ENCODE measurements at places on chromosomes 4 and X. TPM values are rescaled to one million over a fixed set of nuclear protein-coding genes. Genes with fewer than 3 reads are reported as not detected.
A peak's percentile ranks its signal among the peaks of the same experiment; 100 is the strongest.

GRCh38 chr4:117740736-117741135 is 293.6 kb upstream of the NDST3 start:
- H3K27ac ChIP-seq, result no peak overlapping the region
- DNase-seq, result no peak
- no peaks in the 10 kb centered on the region for H3K27me3 ChIP-seq
- H3K4me1 ChIP-seq, result no peaks in the 10 kb centered on the region
- H3K36me3 ChIP-seq, result no peaks in the 10 kb centered on the region

TMEM31 gene
- total RNA-seq, result not detected

- H3K27ac ChIP-seq, result no peak overlapping the region
- no peaks in the 10 kb centered on the region for H3K4me1 ChIP-seq
- DNase-seq, result no peak
- H3K4me3 ChIP-seq, result no peak overlapping the region
These were observed 34.0 kb upstream of the RNF128 start for GRCh38 chrX:106692425-106693065.

USP17L21 gene
- total RNA-seq, result not detected

TLR3 gene
- 4.4 TPM for total RNA-seq

GRCh38 chrX:18886005-18886343 is 97.9 kb downstream of the PHKA2 start:
- no peaks in the 10 kb centered on the region for H3K36me3 ChIP-seq
- no peak for DNase-seq
- H3K4me3 ChIP-seq, result peak overlapping the region; percentile 52
- H3K27me3 ChIP-seq, result no peaks in the 10 kb centered on the region
- peak overlapping the region; percentile 87 for H3K27ac ChIP-seq
- H3K4me1 ChIP-seq, result peaks cover 24% of the 10 kb centered on the region

RIBC1 gene
- 0.32 TPM for total RNA-seq

GRIA2 gene
- total RNA-seq, result 0.20 TPM

DNA sequence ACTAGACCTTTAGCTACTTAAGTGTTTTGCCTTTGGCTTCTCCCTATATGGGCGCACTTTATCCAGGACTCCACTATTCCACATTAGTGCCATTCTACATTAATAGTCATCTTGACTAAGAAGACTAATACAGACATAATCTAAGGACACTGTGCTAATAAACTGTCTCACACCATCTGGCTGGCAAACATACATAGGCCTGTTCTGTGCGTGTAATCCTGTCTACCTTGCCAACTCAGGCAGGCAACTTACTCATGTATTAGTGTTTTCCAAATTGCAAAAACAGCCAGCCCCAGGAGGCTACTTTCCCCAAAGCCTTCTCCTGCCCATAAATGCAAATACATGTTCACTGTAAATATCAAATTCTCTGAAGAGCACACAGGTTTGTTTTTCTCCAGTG is 587.3 kb downstream of the TMA16 start:
- no peaks in the 10 kb centered on the region for H3K27me3 ChIP-seq
- DNase-seq, result no peak
- no peak overlapping the region for H3K27ac ChIP-seq
- H3K4me3 ChIP-seq, result no peak overlapping the region
- H3K36me3 ChIP-seq, result no peaks in the 10 kb centered on the region
- H3K4me1 ChIP-seq, result no peaks in the 10 kb centered on the region

LRAT gene
- total RNA-seq, result 0.15 TPM

DNA sequence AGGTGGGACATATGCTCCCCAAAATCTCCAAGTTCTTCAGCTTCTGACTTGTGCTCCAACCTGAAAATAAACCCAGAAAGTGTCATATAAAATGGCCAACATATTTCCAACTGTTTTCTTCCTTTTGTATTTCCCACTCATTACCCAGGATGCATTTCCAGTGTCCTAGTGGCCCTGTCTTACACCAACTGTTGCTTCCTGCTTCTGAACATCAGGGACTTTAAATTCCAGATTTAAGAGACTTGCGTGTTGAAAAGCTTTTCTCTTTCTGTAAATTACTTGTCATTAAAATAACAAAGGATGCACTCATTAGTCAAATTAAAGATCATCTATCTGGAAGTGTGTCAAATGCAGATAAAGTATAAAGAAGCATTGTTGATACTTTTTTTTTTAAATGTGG is 19.9 kb downstream of the MID1 start:
- peaks cover 28% of the 10 kb centered on the region for H3K4me1 ChIP-seq
- no peak overlapping the region for H3K27ac ChIP-seq
- H3K4me3 ChIP-seq, result no peak overlapping the region
- H3K27me3 ChIP-seq, result no peaks in the 10 kb centered on the region

GRCh38 chrX:136046295-136047015 is 61.2 kb downstream of the SLC9A6 start:
- no peak overlapping the region for H3K4me3 ChIP-seq
- no peak overlapping the region for H3K27ac ChIP-seq
- no peak for DNase-seq
- H3K36me3 ChIP-seq, result no peaks in the 10 kb centered on the region

GRCh38 chrX:118585296-118585695 is 89.7 kb downstream of the DOCK11 start:
- H3K27me3 ChIP-seq, result no peaks in the 10 kb centered on the region
- H3K4me1 ChIP-seq, result no peaks in the 10 kb centered on the region
- no peak for DNase-seq
- no peak overlapping the region for H3K4me3 ChIP-seq

DNA sequence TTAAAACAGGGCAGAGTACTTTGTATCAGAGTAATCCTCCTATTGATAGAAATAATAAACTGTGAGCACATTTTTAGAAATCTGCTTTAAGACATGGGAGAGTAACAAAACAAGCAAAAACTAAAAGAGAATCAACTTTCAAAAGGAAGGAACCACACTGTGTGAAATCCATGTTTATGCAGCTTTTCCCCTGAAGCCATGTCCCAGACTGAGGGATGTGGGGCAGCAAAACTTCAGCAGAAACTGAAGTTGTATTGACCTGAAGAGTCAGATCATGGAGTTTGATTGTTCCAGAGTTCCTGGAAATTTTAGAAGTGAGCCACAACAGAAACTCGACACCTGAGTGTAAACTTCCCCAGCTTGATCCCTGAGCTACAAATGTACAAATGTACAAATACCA is 53.2 kb downstream of the COMMD8 start:
- H3K4me3 ChIP-seq, result no peak overlapping the region
- H3K27ac ChIP-seq, result no peak overlapping the region
- no peak for DNase-seq
- H3K27me3 ChIP-seq, result no peaks in the 10 kb centered on the region
- no peaks in the 10 kb centered on the region for H3K36me3 ChIP-seq
- no peaks in the 10 kb centered on the region for H3K4me1 ChIP-seq

- DNase-seq, result no peak
- H3K36me3 ChIP-seq, result no peaks in the 10 kb centered on the region
- no peaks in the 10 kb centered on the region for H3K27me3 ChIP-seq
- no peak overlapping the region for H3K4me3 ChIP-seq
These were observed 72.9 kb downstream of the ADAMTS3 start for GRCh38 chr4:72496119-72496518.

- H3K36me3 ChIP-seq, result no peaks in the 10 kb centered on the region
- no peak for DNase-seq
- no peaks in the 10 kb centered on the region for H3K27me3 ChIP-seq
- no peaks in the 10 kb centered on the region for H3K4me1 ChIP-seq
These were observed 331.8 kb downstream of the DKK2 start for GRCh38 chr4:106704253-106704870.

FAM9C gene
- not detected for total RNA-seq

- peak; percentile 73 for DNase-seq
- H3K4me3 ChIP-seq, result no peak overlapping the region
- H3K27ac ChIP-seq, result no peak overlapping the region
- no peaks in the 10 kb centered on the region for H3K36me3 ChIP-seq
- no peaks in the 10 kb centered on the region for H3K4me1 ChIP-seq
- H3K27me3 ChIP-seq, result no peaks in the 10 kb centered on the region
These were observed 77.5 kb downstream of the ELF2 start for GRCh38 chr4:139099366-139099982.

DNA sequence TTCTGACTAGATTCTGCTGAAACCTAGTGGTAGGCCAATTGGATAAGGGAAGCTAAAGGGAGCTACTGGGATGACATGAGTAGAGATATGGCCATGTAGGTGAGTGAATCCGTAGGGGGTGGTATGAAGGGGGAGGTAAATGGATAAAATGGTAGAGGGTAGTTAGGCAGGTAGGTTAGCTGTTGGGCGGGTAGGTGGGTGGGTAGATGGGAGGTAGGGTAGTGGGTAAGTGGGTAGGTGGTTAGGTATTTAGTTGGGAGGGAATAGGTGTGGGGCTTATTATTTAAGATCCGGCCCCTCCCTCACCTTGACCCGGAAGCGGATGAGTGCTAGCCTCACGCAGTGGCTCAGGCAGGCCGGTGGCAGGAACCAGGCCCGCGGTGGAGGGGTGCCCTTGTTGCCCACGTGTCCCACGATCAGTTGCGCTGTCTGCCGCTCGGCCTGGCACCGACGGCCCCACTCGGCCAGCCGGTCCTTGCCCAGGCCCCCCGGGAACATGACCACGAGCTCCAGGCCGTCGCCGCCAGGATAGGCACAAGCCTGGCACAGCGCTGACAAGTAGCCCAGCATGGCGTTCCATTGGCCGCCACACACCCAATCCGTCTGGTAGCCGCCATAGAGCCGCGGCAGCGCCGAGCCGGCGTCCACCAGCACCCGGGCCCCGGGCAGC is 725 bp downstream of the FAM120C start:
- no peaks in the 10 kb centered on the region for H3K36me3 ChIP-seq
- H3K27ac ChIP-seq, result peak overlapping the region; percentile 84
- peak overlapping the region; percentile 57 for H3K4me3 ChIP-seq
- peak; percentile 59 for DNase-seq
- peaks cover 10% of the 10 kb centered on the region for H3K4me1 ChIP-seq

DNA sequence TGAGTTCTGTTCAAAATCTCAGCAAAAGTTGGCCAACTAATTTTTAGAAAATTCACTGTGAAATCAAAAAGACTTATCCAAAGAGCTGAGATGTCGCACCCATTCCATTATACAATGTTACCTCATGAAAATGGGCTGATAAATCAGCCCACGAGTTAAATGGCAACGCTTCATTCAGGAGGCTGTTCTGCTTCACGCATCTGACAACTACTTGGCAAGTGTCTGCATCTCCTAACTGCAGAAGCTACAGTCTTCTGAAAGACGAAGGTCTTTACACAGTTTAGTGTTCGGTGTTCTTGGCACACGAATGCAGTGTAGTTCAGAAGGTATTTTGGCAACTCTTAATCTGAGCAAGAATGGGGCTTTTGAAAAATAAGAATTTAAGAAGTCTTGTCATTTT is 166.6 kb upstream of the DKK2 start:
- H3K4me1 ChIP-seq, result no peaks in the 10 kb centered on the region
- H3K36me3 ChIP-seq, result no peaks in the 10 kb centered on the region
- no peak for DNase-seq
- H3K4me3 ChIP-seq, result no peak overlapping the region
- no peak overlapping the region for H3K27ac ChIP-seq

FNIP2 gene
- total RNA-seq, result 68.7 TPM

DNA sequence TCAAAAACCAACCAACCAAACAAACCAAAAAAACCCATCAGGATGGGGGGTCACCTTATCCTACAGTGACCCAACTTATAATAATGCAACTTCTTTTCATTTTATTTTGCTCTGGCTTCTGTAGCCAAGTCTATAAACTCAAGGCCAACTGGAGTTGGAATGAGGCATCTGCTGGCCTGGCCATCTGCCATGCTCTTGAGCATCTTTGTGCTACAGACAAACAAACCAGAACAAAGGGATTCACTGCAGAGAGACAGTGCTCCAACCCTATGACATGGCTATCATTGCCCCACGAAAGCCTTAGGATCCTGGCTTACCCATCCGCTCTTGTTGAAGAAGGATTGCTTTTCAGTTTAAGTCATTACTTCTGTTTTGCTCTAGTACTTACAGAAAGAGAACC is 49.2 kb upstream of the SCRG1 start:
- H3K27ac ChIP-seq, result peak overlapping the region; percentile 66
- H3K27me3 ChIP-seq, result no peaks in the 10 kb centered on the region
- no peak for DNase-seq

DNA sequence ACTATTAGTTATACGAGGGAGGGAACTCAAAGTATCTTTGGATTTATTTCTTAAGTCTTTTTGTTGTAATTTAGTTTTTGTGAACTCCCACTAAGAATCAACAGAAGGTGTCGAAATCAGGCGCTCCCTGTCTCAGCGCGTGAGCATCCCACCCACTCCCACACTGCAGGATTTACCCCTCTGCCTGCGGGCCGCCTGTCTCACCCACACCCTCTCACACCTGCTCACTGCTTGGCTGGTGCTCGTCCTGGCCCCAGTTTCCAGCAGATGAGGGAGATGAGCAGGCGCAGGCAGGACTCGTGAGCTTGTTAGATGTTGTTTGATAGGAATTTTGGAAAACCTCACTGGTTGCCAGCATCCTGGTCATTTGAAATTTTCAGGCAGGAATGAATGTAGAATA is 20.8 kb upstream of the HGFAC start:
- H3K4me3 ChIP-seq, result no peak overlapping the region
- no peak for DNase-seq
- H3K27me3 ChIP-seq, result no peaks in the 10 kb centered on the region

- H3K4me1 ChIP-seq, result no peaks in the 10 kb centered on the region
- H3K27me3 ChIP-seq, result no peaks in the 10 kb centered on the region
- no peak overlapping the region for H3K27ac ChIP-seq
- H3K36me3 ChIP-seq, result no peaks in the 10 kb centered on the region
- H3K4me3 ChIP-seq, result no peak overlapping the region
These were observed 156.1 kb downstream of the ZNF330 start for GRCh38 chr4:141376769-141377168.

DNA sequence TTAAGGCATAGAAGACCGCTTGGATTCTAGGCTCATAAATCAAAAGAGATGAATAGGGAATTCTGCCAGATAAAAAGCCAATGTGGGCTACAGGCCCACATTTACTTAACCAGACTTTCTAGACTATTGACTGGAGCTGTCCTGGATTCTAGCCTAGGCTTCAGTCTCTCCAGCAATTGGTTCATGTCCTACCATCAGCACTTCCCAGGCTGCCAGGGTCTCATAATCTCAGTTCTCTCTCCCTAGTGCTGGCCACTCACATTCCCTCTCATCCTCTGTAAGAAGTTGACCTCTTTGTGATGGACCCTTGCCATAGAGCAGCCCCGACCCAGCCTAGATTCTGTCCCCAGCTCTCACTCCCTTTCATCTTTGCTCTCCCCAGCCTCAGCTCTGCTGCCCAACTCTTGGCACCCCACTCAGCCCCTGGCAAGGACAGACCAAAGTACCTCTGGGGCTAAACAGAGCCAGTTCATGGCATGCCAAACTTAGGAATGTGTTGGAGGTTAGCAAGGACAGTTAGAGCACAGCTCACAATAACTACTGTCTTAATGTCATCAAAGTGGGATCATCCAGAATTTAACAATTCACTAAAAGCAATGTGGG is 396.2 kb downstream of the INPP4B start:
- DNase-seq, result no peak
- H3K36me3 ChIP-seq, result no peaks in the 10 kb centered on the region
- no peak overlapping the region for H3K27ac ChIP-seq
- no peaks in the 10 kb centered on the region for H3K27me3 ChIP-seq
- H3K4me3 ChIP-seq, result no peak overlapping the region

MAGEA8 gene
- total RNA-seq, result not detected

DNA sequence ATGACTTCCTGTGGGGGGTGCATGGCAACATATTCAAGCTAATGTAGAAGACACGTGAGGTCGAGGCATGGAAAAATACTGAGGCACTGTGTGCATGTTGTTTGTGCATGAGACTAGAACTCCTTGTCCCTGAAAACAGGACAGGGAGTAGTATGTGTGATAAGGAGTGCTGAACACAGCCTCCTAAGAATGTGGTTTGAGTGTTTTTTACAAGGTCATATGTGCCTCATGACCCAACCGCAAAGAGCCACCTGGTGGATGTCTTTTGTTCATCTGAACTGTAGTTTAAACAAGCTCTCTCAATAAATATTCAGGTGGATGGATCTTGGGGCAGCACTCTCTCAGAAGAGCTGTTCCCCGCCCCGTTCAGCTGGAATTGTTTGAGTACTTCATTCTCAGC is 226.6 kb downstream of the NLGN4X start:
- no peaks in the 10 kb centered on the region for H3K27me3 ChIP-seq
- no peak for DNase-seq
- no peak overlapping the region for H3K4me3 ChIP-seq
- no peaks in the 10 kb centered on the region for H3K4me1 ChIP-seq
- H3K27ac ChIP-seq, result no peak overlapping the region

All from heart right ventricle (tissue), 16 donors.